ENCODE measurements at places on chromosomes 11 and 22.

- DNase-seq = no peak
These were observed 100.3 kb downstream of the SNX19 start for GRCh38 chr11:130815956-130816355.

DNA sequence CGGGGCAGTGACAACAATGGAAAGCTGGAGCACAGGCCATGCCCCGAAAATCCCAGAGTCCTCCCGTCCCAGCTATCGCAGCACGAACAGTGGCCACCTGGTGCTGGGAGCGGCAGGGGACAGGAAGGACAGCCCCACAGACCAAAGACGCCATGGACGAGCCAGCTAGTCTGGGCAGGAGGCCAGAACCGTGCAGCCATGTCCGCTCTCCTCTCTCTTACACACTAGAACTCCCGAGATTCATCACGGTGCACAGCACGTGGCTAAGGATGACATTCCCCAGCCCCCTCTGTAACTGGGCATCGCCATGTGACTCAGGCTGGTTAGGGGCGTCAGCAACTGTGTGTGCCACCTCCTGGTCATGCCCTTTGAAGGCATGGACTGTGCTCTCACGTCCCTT lies 4.6 kb downstream of the CDPF1 start:
- DNase-seq = no peak

DNA sequence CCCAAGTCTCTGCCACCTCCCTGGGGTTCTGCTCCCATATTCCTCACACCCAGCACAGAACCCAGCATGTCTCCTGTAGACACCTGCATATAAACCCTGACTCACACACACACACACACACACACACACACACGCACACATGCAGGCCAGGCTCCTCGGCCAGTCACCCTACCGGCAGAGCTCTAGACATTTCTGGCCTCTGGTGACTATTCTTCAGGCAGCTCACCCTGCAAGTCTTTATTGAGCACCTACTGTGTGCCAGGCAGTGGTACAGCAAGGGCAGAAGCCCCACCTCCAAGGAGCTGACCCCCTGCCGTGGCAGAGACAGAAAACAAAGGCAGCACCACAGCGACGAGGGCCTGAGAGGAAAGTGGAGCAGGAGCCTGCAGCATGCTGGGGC lies 50.3 kb downstream of the CDKN1C start:
- DNase-seq = no peak

GRCh38 chr11:44608991-44609782 lies 43.7 kb downstream of the CD82 start:
- no peak for DNase-seq

DNA sequence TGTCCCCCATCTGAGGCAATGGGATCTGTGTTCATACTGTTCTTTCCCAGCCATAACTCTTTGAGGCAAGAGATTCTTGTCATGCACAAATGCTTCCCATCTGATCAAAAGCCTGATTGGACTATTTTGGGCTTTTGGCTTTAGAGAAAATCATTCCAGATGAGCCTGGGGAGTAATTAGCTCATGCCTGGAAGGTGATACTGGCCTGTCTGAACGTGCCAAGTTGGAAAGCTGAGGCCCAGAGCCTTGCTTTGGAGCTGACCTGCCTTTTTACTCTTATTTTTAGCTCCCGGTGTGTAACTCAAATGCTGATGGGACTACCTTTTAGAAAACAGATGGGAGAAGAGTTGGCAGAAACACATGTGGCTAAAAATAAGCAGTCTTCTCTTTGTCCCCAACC lies 105.0 kb downstream of the DBX1 start:
- no peak for DNase-seq

DNA sequence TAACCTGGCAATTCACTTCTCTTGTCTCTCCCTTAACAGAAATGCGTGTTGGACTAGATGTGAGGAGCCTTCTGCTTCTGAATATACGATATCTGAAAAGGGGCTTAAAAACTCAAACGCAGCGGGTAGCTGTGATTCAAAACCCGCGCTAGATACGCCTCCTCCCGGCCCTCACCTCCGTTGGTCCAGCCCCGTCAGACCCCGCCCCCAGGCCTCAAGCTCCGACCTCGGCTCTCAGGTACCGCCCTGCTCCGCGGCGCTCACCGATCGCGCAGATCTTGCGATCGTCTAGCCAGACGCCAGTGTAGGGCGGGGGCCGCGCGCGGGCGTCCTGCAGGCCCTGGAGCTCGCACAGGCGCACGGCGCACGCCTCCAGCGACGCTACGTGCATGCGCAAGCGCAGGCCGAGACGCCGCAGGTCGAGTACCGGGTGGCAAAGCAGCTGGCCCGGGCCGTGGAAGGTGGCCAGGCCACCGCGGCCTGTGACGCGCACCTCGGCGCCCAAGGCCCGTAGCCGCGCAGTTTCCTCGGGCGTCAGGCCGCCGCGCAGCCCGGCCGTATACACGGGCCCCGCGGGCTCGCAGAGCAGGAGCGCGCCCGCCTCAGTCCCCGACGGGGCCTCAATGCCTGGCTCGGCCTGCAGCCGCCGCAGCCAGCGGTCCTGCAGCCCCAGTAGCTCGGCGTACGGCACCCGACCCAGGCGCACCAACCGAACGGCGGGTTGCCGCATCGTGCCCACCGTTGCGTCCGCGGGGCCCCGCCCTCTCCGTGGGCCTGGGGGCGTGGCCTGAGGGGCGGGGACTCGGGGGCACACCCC lies at the start of gene LIPT2:
TSS of gene LIPT2 (minus strand) at position 751 of the 817 bp plus-strand sequence. CDS start at position 730, 21 bp downstream.
- peak; percentile 97 for DNase-seq

GRCh38 chr11:127972816-127973215 lies 614.5 kb downstream of the ETS1 start:
- no peak for DNase-seq
